ENCODE measurements at places on chromosomes 4 and X.

DNA sequence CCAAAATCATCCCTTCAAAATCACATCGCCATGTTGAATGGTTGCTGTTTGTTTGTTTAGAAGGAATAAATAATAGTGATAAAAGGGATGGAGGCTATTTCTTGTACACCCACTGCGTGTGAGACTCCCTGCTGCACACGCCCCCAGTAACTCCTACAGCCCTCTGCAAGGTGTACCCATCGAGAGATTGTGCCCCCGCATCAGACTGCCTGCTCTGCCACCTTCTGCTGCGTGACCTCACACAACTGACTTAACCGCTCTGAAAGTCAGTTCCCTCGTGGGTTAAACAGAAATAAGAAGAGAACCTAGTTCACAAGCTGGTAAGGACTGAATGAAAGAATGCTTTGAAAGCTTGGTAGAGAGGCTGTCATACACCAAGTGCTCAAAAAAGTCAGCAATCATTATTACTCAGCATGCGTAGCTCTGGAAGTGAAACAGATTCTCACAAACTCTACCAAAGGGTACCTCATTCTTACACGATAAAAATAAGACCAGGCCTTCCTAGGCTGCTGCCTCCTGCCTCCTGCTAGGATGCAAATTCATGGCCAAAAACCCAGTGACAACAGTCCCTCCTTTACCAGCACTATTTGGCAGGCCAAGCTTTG lies 147.1 kb downstream of the CPEB2 start:
- no peak for DNase-seq

- no peak for DNase-seq
These were observed 38.6 kb downstream of the TRIM2 start for GRCh38 chr4:153242839-153243324.

GRCh38 chr4:109126856-109127255 lies 175.6 kb downstream of the COL25A1 start:
- no peak for DNase-seq

DNA sequence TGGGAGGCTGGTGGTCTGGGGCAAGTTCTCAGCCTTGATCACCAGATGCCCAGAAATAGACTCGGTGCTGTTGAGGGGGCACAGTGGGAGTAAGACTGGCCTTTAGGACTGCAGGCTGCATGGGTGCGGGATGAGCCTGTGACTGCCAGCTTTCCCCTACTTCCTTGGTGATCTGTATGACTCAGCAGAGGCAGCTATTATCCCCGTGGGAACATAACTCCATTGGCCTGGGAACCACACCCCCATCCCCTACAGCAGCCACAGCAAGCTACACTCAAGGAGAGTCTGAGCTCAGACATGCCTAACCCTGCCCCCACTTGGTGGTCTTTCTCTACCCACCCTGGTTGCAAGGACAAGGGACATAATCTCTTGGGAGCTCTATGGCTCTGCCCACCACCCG lies 20.6 kb downstream of the CLIC2 start:
- no peak for DNase-seq

- DNase-seq: no peak
These were observed 1348.0 kb downstream of the RAPGEF2 start for GRCh38 chr4:160450876-160451275.

DNA sequence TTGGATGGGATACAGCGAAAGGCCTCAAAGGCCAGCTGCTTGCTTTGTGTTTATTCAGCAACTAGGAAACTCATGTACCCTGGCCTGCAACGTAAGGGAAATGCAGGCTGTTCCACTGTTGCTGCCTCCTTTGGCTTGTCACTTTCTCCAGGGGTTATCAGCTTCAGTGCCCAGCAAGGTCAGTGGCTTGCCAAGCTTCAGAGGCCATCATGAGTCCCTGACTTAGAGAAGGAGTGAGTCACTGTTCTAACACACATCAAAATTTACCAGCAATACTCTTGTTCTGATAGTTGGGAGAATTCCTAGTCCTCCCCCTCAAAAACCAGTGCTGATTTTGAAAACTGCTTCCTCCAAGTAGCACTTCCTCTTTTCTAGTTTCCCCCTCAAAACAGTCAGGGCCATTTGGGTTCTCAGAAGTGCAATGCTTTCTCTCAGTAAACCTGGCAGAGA lies 250.8 kb downstream of the ARHGAP24 start:
- no peak for DNase-seq
